ENCODE measurements at places on chromosomes 7 and 10.

- no peak for DNase-seq
Observed at GRCh38 chr10:22693371-22693784, 21.0 kb downstream of the PIP4K2A start.

DNA sequence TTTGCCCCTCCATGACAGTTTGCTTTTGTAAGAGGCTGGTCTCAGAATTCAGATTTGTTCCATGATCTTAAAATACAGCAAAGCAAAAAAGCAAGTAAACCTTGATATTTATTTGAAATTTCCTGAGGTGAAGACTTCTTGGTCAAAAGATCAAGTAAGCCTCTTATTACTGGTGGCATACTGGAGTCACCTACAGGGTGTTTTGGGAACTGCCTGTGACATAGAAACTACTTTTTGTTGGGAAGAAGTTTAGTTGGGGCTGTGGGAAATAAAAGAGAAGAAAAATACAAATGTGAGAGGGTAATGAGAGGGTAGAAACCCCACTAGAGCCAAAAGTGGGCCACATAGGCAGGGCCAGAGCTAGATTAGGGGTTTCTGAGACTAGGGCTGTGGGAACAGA, 217.9 kb downstream of the OTUD1 start:
- no peak for DNase-seq

GRCh38 chr10:122646511-122647382, 52.9 kb downstream of the C10orf120 start:
- DNase-seq: no peak

GRCh38 chr7:69906283-69906995, 308.2 kb downstream of the AUTS2 start:
- DNase-seq: no peak

DNA sequence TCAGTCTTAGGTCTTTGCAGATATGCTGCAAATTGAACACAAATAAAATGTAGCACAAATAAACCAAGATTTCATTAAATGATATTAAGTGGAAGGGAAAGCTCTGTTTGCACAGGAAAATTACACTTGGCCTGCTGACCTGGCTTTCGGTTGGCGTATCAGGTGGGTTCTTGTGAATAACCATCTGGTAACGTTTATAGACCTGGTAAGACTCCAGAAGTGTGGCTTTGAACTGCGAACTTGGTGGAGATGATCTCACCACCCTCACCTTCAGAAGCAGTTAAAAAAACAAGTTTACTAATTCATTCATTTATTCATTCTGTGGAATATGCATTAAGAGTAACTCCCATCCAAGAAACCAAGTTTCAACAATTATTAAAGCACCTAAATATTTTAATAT, 28.1 kb downstream of the ATE1 start:
- no peak for DNase-seq

DNA sequence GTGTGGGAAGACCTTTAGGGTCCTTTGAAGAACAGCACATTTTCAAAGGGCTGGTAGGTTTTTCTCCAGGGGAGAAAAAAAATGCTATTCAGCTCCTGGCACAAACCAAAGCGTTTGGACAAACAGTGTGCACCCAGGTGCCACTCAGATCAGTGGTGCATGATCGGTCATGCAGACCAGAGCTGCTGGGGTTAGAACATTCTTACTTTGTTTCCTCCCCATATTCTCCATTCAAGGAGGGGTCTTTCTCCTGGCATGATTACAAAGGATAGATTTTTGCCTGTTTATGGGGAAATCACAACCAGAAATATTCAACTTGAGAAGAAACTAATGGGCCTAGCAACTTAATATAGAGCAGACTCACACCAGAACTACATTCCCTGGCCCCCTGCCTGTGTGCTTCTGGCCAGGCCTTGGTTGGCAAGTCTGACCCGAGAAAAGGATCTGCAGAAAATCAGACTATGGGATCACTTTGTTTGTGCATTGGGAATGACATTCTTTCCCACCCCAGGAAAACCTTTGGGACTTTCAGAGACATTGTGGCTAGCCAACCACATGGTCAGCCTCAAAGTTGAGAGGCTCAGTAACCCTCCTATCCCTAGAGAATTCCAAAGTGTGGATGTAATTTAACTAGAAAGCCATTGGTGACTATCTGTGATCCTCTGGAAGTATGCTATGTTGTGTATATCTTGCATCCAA, 82.3 kb upstream of the FGL2 start:
- no peak for DNase-seq

- DNase-seq: no peak
Observed at GRCh38 chr7:99713995-99714570, 20.9 kb downstream of the CYP3A7 start.

DNA sequence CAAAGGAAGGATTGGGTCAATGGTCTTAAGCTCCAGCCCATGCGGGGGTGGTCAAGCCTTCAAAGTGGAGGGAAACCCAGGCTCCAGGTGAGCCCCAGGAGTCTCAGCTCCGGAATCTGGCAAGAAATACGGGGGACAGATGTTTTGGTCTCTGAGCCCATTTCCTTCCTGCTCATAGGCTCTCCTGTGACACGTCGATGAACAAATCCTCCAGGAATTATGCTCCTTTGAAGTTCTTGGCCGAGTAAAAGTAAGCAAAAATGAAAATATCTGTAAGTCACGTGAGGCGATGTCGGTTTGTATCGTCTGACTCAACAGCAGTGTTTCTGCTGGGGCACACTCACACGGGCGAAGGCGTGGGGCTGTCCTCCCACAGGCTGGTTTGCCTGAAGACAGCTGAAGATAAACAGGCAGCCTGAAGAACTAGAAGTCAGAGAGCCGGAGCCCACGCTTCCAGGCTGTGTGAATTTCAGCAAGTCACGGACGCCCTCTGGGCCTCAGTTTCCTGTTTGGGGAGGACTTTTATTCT, 52.6 kb upstream of the SMNDC1 start:
- DNase-seq: no peak

DNA sequence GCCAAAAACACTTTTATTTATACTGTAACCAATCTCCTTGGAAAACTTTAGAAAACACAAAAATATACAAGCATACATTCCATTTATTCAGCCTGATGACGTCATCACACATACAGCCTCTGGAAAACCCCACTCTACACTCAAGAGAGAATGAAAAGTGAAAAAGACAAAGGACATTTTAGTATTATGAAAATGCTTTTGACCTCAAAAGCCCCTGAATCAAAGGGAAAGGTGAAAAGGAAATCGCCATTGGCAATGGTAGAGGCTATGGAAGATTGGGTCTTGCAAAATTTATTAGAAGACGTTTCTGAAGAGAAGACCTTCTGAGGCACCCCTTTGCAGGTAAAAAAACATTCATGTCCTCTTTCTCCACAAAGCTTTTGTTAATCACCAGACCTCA, 82.9 kb upstream of the STRIP2 start:
- DNase-seq: no peak

GRCh38 chr10:71769279-71769823, 4.0 kb downstream of the VSIR start:
- DNase-seq: no peak

GRCh38 chr7:150994141-150994837, 3.5 kb downstream of the NOS3 start:
- no peak for DNase-seq

DNA sequence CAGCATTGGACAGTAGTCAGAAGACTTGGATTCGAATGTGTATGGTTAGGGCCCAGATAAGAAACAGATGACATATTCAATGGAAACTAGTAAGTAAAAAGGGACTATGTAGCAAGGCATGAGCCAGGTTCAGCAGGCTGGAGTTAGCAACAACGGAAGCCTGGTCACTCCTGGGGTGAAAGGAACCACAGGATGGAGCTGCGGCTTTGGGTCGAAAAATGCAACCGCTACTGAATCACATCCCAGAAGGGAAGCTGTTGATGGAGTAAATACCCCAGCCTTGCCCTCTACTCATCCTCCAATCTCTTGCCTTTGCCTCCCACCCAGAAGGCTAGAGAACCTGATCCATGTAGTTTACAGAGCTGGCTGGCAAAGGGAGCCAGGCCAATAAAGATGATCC, 37.5 kb upstream of the EGR2 start:
- no peak for DNase-seq

DNA sequence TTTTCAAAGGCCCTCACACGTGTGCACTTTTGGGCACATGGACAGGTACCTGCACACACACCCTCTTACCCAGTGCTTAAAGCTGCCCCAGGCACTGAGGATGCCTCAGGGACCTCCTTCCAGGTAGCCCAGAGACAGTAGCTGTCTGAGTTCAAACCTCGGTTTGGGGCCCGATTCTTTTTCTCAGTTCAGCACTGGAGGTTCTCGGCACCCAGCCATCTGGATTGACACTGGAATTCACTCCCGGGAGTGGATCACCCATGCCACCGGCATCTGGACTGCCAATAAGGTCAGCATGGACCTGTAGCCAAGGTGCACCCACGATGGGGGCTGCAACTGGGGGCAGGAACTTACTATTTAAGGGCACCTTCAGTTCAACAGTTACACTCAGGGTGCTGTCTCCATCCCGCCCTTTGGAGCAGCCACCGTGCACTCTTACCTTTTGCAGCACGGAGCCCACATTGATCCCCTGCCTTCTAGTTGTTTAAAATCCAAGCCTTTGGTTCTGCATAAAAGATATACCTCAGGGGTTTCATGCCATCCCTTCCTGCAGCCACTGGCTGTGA, 17.7 kb downstream of the CPA5 start:
- no peak for DNase-seq

DNA sequence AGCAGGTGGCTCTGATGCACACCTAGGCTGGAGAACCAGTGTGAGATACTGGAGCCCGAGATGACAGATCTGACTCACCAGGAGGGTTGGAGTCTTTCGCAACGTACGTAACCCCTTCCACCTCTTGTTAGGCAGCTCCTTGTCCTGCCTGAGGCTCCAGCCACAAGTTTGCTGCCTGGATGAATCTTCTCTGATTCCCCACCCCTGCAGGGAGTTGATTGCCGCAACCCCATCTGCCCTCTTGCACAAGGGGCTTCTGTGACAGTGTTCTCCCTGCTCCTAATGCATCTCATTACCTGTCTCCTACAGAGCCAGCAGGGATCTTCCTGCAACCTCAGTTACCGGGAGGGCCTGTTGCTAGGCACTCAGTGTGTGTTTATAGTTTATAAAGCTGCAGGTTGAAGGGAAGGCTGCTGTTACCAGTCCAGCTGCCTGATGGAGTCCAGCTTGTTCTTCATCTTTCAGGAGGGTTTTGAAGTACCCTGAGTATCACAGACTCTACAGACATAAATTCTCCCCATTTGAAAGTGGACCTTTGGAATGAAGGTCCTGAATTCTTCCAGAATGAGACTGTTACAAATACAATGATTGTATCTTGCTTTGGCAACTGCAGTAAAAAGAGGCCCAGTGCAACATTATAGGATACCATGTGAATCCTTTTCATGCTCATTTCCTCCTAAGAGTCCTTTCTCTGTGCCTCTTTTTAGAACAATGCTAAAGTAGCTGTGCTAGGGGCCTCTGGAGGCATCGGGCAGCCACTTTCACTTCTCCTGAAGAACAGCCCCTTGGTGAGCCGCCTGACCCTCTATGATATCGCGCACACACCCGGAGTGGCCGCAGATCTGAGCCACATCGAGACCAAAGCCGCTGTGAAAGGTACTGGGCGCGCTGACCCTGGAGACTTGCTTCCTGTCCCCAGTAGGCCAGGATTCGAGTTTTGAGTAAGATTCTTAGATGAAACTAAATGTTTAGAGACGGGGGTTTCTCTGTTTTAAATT, 6.5 kb downstream of the MDH2 start:
- no peak for DNase-seq

- DNase-seq: no peak
Observed at GRCh38 chr7:12926206-12926605, 238.8 kb downstream of the ARL4A start.

GRCh38 chr10:29214551-29214950, 74.3 kb upstream of the LYZL1 start:
- DNase-seq: no peak

GRCh38 chr7:27205325-27206280, 5.7 kb upstream of the HOXA13 start:
- DNase-seq: no peak

GRCh38 chr7:121744877-121745276, 128.1 kb upstream of the PTPRZ1 start:
- no peak for DNase-seq

- DNase-seq: no peak
Observed at GRCh38 chr7:19920705-19921104, 147.3 kb upstream of the TMEM196 start.

- no peak for DNase-seq
Observed at GRCh38 chr7:28132959-28133870, 47.4 kb downstream of the JAZF1 start.

DNA sequence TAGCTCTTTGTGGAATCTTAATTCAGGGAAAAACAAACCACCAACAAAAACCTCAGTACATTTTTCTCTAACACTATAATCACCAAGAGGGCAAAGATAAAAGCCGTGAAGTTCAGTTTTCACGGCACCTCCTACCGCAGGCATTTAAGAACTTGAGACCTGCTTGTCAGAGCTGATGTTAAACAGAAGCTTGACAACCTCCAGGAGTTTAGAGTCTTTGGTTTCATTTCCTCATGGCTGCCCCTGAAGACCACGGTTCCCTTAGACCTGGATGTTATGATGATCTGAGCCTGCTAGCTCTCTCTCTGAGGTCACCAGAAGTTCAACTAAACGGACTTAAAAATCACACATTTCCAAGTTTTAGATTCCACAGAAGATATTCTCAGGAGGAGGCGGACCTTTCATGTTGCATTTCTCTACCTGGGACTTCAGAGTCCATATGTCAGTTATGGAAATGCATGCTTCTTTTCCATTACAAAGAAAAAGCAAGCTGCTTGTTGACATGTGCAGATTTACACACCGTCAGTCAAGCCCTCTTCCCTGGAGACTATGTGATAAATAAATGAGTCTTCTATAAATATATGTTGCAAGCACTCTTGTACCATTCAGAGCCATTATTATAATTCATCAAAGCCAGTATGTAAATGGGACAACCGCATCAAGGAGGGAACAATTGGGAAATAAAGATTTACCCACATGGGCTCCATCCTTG, 258.0 kb downstream of the GFRA1 start:
- DNase-seq: no peak

DNA sequence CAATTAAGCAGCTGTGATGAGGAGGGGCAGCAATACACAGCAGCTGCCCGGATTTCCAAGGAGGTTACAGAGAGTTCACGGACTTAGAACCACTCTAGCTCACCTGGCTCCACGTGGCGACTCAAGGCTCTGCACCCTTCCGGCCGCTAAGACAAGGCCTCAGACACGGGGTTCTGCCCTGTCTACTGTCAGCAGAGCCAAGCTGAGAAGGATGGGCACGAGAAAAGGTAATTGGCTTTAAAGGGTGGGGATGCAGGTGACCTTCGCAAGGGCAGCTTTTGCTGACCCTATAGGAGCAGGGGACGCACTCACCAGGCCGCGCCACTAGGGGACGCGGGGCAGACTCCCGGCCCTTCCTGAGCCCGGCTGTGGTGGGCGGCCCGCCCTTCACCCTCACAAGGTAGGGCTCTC, 152.4 kb downstream of the KIF20B start:
- no peak for DNase-seq

- DNase-seq: no peak
Observed at GRCh38 chr10:2980791-2981360, 86.5 kb upstream of the PFKP start.

- DNase-seq: no peak
Observed at GRCh38 chr10:43079856-43080255, 3.0 kb downstream of the RET start.
